CD8-positive, alpha-beta memory T cell (primary cell): ENCODE measurements at places on chromosomes 13 and 19.

DNA sequence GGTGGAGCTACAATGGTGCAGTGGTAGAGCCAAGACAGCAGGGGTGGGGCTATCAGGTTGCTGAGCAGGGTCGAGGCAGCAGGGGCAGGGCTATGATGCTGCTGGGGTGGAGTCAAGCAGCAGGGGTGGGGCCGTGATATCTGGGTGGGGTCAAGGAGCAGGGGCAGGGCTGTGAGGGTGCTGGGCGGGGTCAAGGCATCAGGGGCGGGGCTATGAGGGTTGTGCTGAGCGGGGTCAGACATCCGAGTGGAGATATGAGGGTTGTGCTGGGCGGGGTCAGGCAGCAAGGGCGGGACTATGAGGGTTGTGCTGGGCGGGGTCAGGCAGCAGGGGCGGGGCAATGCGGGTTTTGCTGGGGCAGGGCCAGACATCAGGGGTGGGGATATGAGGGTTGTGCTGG lies 14.7 kb downstream of the HCN2 start:
- H3K27me3 ChIP-seq, result no peaks in the 10 kb centered on the region
- H3K4me1 ChIP-seq, result peaks cover under 1% of the 10 kb centered on the region

GRCh38 chr13:47252627-47253026 lies 355.8 kb upstream of the HTR2A start:
- H3K27me3 ChIP-seq, result no peaks in the 10 kb centered on the region
- no peak overlapping the region for H3K27ac ChIP-seq
- no peak overlapping the region for H3K4me3 ChIP-seq
- H3K36me3 ChIP-seq, result no peaks in the 10 kb centered on the region
- no peak for DNase-seq
- no peaks in the 10 kb centered on the region for H3K4me1 ChIP-seq

GRCh38 chr13:56953965-56954364 lies 186.8 kb upstream of the PRR20A start:
- no peaks in the 10 kb centered on the region for H3K36me3 ChIP-seq
- no peak overlapping the region for H3K27ac ChIP-seq
- H3K4me1 ChIP-seq, result no peaks in the 10 kb centered on the region
- H3K27me3 ChIP-seq, result no peaks in the 10 kb centered on the region

DNA sequence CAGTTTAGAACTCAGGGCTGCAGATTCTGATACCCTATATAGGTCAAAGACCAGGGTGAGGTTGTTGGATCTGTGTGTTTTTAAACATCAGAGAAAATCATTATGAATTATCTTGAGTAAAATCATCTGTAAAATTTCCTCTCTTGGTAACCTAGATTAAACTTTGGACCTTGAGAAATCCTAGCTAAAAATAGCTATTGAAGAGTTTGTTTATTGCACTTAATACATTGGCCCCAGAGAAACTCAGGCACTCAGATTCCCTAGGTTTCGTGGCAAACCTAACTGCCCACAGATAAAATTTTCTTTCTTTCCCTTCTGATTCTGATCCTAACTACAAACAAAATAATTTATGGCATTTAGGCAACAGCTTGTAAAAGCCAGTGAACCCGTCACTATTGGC lies 102.3 kb downstream of the GPC6 start:
- no peak overlapping the region for H3K27ac ChIP-seq
- H3K36me3 ChIP-seq, result no peaks in the 10 kb centered on the region
- no peaks in the 10 kb centered on the region for H3K27me3 ChIP-seq
- DNase-seq, result no peak
- no peak overlapping the region for H3K4me3 ChIP-seq
- no peaks in the 10 kb centered on the region for H3K4me1 ChIP-seq

DNA sequence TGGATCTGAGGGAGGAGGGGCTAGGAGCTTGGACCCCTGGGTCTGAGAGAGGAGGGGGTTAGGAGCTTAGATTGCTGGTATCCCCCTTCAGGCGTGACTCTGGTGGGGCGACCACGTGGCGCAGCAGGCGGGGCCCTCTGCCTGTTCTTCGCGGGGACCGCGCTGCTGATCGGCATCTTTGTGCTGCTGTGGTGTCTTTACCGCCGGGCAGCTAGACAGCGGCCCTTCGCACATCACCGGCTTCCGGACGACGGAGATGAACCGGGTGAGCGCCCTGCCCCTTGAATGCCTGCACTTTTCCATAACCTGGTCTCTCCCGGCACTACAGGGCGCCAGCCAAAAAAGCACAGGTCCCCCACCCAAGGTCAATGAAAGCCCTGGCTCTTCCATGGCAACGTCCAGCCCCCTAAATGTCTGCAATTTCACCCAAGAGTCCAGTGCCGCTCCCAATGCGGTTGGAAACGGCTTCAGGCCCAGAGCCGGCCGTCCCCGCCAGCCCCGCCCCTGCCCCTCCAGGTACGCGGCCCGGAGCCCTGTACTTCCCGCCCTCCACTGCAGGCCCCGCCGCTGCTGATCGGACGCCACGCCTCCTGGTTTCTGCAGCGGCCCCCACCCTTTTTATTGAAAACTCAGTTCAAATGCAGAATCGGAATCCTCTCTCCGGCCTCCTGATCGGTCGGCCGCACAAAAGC lies 2.8 kb downstream of the GFY start:
- H3K4me3 ChIP-seq, result no peak overlapping the region
- peaks cover 32% of the 10 kb centered on the region for H3K4me1 ChIP-seq
- no peaks in the 10 kb centered on the region for H3K36me3 ChIP-seq
- H3K27me3 ChIP-seq, result peaks cover 90% of the 10 kb centered on the region
- peak; percentile 20 for DNase-seq

GRCh38 chr19:2424686-2425621 lies 2.4 kb downstream of the TIMM13 start:
- H3K36me3 ChIP-seq, result no peaks in the 10 kb centered on the region
- no peak overlapping the region for H3K4me3 ChIP-seq
- peaks cover 19% of the 10 kb centered on the region for H3K4me1 ChIP-seq

DNA sequence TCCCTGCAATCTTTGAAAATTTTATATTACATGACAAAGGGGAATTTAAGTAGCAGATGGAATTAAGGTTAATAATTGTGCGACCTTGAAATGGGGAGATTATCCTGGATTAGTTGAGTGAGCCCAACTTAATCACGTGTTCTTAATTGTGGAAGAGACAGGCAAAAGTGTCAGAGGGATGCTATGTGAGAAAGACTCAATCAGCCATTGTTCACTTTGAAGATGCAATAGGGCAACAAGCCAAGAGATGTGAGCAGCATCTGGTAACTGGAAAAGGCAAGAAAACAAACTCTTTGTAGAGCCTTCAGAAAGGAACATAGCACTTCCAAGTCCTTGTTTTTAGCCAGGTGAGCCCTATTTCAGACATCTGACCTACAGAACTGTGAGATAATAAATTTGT lies 247.7 kb downstream of the SLITRK1 start:
- H3K27me3 ChIP-seq, result no peaks in the 10 kb centered on the region
- no peaks in the 10 kb centered on the region for H3K4me1 ChIP-seq
- H3K4me3 ChIP-seq, result no peak overlapping the region
- DNase-seq, result no peak

DNA sequence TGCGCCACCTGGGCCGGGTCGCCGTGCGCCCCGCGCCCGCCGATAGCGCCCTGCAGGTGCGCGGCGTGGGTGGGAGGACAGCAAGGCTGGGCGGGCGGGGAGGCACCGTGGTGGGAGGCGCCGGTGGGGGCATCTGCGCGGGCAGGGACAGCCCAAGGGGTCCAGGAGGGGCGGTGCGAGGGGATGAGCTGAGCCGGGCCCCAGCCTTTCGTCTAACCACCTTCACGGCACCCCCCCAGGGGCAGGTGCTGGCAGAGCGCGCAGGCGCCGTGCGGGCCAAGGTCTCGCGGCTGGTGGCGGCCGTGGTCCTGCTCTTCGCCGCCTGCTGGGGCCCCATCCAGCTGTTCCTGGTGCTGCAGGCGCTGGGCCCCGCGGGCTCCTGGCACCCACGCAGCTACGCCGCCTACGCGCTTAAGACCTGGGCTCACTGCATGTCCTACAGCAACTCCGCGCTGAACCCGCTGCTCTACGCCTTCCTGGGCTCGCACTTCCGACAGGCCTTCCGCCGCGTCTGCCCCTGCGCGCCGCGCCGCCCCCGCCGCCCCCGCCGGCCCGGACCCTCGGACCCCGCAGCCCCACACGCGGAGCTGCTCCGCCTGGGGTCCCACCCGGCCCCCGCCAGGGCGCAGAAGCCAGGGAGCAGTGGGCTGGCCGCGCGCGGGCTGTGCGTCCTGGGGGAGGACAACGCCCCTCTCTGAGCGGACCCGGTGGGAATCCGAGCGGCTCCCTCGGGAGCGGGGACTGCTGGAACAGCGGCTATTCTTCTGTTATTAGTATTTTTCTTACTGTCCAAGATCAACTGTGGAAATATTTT lies 3.1 kb downstream of the KISS1R start:
- H3K4me3 ChIP-seq, result peak overlapping the region; percentile 45
- H3K36me3 ChIP-seq, result no peaks in the 10 kb centered on the region
- peak overlapping the region; percentile 9 for H3K27ac ChIP-seq
- peaks cover 4% of the 10 kb centered on the region for H3K27me3 ChIP-seq

DNA sequence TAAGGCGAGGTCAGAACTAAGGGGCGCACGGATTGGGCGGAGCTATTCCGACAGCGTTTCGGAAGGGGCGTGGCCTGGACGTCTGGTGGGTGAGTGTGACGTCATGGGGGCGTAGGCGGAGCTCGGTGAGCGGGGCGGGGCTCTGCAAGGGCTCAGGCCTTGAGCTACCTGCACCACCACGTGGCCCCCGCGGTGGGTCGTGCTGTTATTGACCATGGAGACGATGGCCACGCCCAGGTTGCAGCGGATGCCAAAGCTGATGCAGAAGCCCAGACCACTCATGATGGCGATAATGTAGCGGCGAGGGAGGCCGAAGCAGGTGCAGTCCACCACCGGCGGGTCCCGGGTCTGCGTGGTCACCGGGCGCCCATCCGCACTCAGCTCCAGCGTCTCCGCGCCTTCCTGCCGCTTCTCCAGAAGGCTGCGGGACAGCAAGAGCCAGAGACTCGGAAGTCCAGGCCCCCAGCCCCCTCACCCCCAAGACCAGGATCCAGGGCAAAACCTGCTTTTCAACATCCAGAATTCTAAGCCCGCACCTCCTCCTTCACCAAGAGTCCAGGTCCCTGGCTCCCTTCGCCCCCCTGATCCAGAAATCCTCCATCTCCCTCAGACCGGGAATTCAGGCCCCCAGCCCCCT lies 4.8 kb downstream of the SLC17A7 start:
- peak; percentile 65 for DNase-seq
- H3K4me3 ChIP-seq, result no peak overlapping the region
- no peak overlapping the region for H3K27ac ChIP-seq
- peaks cover 79% of the 10 kb centered on the region for H3K27me3 ChIP-seq

DNA sequence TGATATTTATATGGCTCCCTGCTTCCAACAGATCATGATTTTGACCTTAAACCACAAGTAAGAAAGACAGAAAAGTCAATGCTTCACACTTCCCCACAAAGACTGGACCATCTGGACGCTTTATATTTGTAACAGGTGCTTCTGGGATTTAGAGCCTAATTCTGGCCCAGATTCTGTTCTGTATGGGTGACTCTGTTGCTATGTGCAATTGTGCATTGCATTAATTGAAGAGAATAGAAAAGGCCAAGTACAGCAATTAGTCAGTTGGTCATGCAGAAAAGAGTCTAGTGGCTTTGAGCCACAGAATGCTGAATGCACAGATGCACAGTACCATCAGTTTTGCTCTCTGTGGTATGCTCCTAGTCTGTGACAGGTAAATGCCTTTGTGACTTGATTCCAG lies 657.4 kb upstream of the ATXN8OS start:
- no peak overlapping the region for H3K27ac ChIP-seq
- no peak for DNase-seq
- H3K27me3 ChIP-seq, result no peaks in the 10 kb centered on the region
